ENCODE measurements at places on chromosomes 3 and 15. TPM values are rescaled to one million over a fixed set of nuclear protein-coding genes. Genes with fewer than 3 reads are reported as not detected.

The NRROS gene
- 7.4 TPM for total RNA-seq

The SMARCC1 gene
- 92.7 TPM for total RNA-seq

The MUSTN1 gene
- not detected for total RNA-seq

The SLC51A gene
- not detected for total RNA-seq

The GPR171 gene
- not detected for total RNA-seq

The ACKR2 gene
- total RNA-seq = not detected

The GOLGA8O gene
- total RNA-seq = 0.13 TPM

The POTEB2 gene
- not detected for total RNA-seq

The DUOXA2 gene
- not detected for total RNA-seq

The KBTBD13 gene
- total RNA-seq = not detected

The GOLGA6L4 gene
- 2.3 TPM for total RNA-seq

The MUC20 gene
- not detected for total RNA-seq

The SKOR1 gene
- total RNA-seq = 0.07 TPM

The SNAPC5 gene
- total RNA-seq = 12.0 TPM

The FBXW12 gene
- total RNA-seq = not detected

The STRIT1 gene
- not detected for total RNA-seq

The POLQ gene
- total RNA-seq = 15.7 TPM

The DAZL gene
- not detected for total RNA-seq

The CRYBG3 gene
- total RNA-seq = 35.6 TPM

The SLC27A2 gene
- total RNA-seq = not detected

The TGM4 gene
- total RNA-seq = 0.13 TPM

The ISL2 gene
- total RNA-seq = 0.13 TPM

The LSMEM2 gene
- total RNA-seq = not detected

The SLC7A14 gene
- total RNA-seq = 2.4 TPM

The KLF15 gene
- total RNA-seq = 1.2 TPM

The GPR27 gene
- 0.07 TPM for total RNA-seq

The GBE1 gene
- total RNA-seq = 225 TPM

The MORC1 gene
- not detected for total RNA-seq

The PP2D1 gene
- not detected for total RNA-seq

The PIERCE2 gene
- 1.6 TPM for total RNA-seq

The GOLGA8G gene
- not detected for total RNA-seq

The VGLL3 gene
- 3.7 TPM for total RNA-seq

The MITF gene
- total RNA-seq = 4.0 TPM

The UTS2B gene
- 0.29 TPM for total RNA-seq

The PLOD2 gene
- total RNA-seq = 431 TPM

The CNTN6 gene
- total RNA-seq = not detected

The SERINC4 gene
- not detected for total RNA-seq

The HES1 gene
- total RNA-seq = 33.6 TPM

The MYL3 gene
- total RNA-seq = not detected

The FBXO40 gene
- not detected for total RNA-seq

The CMSS1 gene
- total RNA-seq = 39.3 TPM

The GRM7 gene
- total RNA-seq = not detected

The BOC gene
- total RNA-seq = 0.86 TPM

The TCF12 gene
- 141 TPM for total RNA-seq

The PIGZ gene
- 3.7 TPM for total RNA-seq

The AHSG gene
- total RNA-seq = not detected

The ANKRD63 gene
- total RNA-seq = 0.22 TPM

The RASA2 gene
- total RNA-seq = 51.1 TPM

The NUP210 gene
- total RNA-seq = 0.53 TPM

The AMIGO3 gene
- 0.14 TPM for total RNA-seq

The DPH6 gene
- total RNA-seq = 14.1 TPM

The TEX9 gene
- total RNA-seq = 3.5 TPM

The MEIS2 gene
- 37.7 TPM for total RNA-seq

The DPPA4 gene
- not detected for total RNA-seq

The FETUB gene
- not detected for total RNA-seq

The GPR87 gene
- total RNA-seq = not detected

The FAM3D gene
- total RNA-seq = 0.27 TPM

The TMEM202 gene
- not detected for total RNA-seq

Data from thoracic aorta endothelial cell (primary cell).